ENCODE measurements at places on chromosomes 4 and X.

- no peak for DNase-seq
These were observed 224.1 kb downstream of the ARHGAP10 start for GRCh38 chr4:147955827-147956558.

DNA sequence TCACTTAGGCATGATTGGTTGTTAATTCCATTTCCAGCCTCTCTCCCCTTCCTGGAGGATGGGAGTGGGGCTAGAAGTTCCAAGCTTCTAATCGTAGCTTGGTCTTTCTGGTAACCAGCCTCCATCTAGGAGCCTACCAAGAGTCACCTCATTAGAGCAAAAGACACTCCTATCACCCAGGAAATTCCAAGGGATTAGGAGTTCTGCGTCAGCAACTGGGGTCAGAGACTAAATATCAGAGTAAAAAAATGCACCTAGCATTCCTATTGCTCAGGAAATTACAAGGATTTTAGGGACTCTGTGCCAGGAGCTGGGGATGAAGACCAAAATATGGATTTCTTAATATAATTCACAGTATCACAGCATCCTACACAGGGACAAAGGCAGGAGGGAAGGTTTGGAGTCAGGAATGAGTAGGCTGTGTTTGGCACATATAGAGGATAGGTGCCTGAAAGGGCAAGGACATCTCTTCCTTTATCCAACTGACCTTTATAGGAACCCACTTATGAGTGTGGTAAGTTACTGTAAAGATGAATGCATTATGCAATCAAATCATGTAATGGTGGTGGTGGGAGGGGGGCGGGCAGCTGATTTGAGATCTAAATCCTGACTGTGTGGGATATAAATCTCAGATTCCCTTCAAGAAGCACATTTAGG lies 30.5 kb upstream of the LIMCH1 start:
- DNase-seq, result no peak

DNA sequence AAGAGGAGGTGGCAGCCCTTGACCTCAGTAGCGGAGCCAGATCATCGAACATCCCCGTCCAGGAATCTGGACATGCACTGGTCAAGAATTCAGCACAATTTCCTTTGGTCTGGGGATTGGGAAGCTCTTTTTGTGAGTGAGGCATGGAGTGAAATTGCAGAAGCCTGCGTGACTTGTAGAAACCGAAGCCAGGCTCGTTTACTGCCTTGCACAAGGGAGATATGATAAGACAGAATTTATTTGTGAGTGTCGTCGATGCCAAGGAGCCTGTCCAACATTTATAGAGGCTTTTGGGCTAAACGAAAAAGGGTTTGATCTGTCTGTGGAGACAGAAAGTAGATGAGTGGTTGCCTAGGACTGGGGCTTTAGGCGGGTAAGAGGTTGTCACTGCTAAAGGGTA lies 50.6 kb downstream of the TBL1X start:
- no peak for DNase-seq

DNA sequence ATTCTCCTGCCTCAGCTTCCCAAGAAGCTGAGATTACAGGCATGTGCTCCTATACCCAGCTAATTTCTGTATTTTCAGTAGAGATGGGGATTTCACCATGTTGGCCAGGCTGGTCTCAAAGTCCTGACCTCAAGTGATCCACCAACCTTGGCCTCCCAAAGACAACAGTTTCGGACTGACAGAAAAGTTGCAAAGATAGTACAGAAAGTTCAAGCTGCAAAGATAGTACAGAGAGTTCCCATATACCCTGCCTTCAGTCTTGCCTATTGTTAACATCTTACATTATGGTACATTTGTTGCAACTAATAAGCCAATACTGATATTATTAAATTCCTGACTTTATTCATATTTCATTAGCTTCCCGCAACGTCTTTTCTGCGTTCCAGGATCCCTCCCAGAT lies 65.8 kb downstream of the SUPT20HL2 start:
- no peak for DNase-seq

DNA sequence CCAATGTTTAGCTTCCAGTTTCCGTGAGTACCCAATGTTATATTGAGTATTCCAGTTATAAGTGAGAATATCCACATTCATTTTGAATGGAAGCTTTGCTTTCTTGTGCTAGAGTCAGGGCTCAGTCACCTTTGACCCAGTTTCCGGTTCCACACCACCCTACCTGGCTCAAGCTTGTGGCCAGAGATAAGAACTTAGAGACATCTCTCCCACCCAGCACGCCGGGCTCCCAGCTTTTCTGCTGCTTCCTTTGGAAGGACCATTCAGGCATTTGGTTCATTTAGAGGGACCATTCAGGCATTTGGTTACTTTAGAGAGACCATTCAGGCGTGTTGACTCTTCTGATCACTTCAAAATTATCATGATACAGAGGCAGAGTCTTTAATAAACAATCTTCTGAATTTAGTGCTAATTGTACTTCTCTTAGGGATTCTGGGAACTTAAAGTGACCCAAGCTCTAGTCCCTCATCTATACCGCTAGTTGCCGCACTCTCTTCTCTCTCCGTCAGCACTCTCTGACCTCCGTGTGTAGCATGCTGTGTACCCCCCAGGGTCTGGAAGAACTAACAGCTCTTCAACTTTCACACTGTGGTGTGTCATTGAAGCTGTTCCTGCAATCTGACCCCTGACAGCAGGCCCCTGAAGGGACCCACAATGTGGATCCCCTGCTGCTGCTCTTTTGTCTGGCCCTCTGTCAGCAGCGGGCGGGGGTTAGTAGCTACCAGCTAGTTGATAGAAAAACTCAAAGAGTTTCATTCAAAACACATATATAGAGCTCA lies 943.1 kb downstream of the ARAP2 start:
- DNase-seq, result no peak

DNA sequence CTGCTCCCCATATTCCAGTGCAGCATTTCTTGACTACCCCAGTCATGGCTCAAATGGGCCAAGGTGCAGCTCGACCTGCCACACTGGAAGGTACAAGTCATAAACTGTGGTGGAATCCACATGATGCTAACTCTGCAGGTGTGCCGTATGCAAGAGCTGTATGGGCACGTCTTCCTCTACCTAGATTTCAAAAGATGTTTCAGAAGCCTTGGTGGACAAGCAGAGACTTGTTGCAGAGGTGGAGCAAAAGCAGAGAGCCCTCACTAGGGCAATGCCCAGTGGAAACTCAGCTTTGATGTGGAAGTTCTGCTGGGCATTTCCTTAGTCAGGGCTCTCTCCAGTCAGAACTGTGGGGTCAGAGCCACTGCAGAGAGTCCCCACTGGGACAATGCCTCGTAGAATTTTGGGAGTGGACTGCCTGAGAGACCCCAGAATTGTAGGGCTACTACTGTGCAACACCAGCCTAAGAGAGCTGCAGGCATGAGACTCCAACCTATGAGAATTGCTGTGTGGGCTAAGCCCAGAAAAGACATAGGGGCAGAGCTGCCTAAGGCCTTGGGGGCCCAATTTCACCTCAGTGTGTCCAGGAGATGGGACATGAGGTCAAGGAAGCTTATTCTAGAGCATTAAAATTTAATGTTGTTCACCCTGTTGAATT lies 65.7 kb downstream of the BEX3 start:
- DNase-seq, result no peak

GRCh38 chr4:1610791-1611500 lies 73.2 kb downstream of the FAM53A start:
- DNase-seq, result peak; percentile 70

DNA sequence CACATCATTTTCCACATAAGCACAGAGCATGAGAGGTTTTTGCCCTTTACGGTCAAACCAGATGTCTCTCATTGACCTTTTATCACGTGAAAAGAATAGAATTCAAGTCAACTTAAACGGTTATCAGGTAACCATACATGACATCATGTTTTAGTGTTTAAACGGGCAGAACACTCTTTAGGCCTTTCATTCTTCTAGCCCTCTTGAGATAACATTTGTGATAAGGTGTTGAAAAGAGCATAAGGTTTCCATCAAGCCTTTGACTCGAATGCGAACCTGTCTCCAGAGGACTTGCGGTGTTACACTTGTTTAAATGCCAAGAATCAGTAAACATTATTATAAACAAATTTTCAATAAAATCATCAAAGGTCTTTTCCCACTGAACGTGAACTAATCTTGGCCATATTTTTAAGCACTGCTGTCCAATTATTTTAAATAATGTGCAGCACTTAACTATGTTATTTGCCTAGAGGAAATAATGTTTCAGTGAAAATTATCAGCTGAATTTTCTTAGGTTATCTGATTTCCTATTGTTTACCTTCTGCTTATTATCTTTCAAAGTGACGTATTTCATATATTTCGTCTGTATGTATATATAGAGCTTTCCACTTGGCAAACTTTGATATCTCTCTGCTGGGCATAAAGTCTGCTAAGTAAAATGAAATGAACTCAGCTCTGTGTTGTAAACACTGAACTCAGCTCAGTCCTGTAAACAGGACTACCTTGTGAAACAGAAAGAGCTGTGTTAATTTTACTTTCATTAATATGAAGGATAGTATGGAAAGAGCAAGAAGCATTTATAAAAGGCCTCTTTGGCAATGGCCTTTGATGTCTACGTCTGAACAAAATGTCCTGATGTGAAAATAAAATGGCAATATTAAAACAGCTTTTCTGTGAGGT lies 33.3 kb downstream of the TENM3 start:
- DNase-seq, result no peak

GRCh38 chr4:10013722-10014121 lies 7.6 kb downstream of the SLC2A9 start:
- DNase-seq, result no peak

GRCh38 chr4:94253036-94253435 lies 45.4 kb downstream of the SMARCAD1 start:
- DNase-seq, result no peak

DNA sequence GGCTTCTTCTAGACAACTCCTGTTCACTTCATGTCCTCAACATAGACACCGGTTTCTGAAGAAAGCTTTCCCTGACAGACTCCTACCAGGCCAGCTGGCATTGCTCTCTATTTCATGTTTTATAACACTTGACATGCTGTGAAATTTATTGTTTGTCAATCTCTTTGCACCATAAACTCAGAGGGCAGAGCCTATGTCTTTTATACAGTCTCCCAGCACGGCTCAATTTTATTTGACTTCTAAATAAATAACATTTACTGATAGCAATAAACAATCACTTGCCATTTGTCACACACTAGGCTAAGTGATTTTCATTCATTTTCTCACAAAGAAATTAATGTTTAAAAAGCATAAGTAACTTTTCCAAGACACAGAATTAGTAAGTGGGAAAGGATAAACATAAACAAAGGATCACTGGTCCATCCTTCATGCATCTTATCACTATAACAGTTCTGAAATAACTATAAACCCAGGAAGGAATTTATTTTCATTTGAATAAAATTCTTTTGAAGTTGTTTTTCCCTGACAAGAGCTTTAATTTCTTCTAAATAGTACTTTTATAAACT lies 577.6 kb downstream of the TECRL start:
- DNase-seq, result no peak

DNA sequence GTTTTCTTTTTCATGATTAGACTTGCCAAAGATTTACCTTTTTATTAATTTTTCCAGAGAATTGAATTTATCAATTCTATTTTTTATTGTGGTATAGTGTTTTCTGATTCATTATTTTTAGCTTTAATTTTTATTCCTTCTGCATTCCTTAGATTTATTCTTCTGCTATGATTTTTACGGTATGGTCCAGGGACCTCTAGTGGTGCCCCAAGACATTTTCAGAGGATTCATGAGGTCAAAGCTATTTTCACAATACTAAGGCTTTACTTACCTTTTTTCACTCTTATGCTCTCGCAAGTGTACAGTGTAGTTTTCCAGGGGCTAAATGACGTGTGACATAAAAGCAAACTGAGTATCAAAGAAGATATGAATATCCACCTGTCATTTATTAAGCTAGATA lies 8.0 kb downstream of the RADX start:
- DNase-seq, result no peak

- DNase-seq, result no peak
These were observed 408.2 kb upstream of the PITX2 start for GRCh38 chr4:111031001-111031579.

- DNase-seq, result no peak
These were observed 176.2 kb upstream of the LNX1 start for GRCh38 chr4:53767482-53767881.

DNA sequence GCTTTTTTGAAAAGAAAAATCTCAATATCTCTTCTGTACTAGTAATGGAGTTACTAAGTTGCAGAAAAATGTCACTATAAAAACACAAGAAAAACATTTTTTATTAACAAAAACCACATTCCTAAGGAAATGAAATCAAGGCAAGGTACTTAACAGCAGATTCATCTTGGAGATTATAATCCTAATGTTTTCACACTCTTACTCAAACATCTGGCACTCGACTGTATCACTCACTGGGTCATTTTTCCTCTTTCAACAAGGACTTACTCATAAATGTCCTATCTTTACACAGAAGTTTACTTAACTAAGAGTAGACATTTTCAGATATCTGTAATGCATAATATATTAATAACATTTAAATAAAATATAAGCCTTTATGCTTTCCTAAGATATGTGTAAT lies 216.6 kb downstream of the NR3C2 start:
- DNase-seq, result no peak

- DNase-seq, result no peak
These were observed 372.9 kb upstream of the MAOA start for GRCh38 chrX:43283187-43283586.

DNA sequence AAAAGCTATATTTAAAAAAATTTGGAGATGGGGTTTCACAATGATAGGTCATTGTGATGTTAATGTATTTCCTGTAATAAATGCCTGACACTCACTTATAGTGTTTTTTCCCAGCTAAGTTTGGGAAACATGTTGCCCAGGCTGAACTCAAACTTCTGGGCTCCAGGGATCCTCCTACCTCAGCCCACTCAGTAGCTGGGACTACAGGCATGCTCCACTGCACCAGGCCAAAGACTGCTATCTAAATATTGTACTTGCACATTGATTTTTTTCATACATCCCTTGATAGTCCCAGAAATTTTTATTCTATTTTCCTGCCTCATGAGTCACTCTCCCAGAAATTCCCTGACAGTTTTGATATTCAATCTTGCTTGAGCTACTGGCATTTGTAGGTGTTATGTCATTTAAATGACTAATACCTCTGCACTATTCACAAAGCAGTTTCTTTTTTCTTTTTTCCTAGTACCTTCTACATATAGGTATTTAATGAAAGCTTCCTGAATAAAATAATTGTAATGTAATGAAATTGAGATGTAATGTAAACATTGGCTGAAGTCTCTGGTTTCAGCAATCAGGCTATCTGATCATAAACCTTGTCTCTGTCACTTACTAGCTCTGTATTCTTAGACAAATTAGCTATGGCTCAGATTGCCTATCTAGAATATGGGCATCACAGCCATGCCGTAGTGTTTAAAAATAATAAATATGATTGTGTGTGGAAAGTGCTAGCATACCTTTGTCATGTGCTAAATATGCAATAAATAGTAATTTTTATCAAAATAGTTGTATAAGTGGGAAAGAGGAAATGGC lies 1973.0 kb upstream of the AGA start:
- DNase-seq, result no peak

GRCh38 chr4:145276050-145276449 lies 95.7 kb upstream of the OTUD4 start:
- DNase-seq, result no peak

DNA sequence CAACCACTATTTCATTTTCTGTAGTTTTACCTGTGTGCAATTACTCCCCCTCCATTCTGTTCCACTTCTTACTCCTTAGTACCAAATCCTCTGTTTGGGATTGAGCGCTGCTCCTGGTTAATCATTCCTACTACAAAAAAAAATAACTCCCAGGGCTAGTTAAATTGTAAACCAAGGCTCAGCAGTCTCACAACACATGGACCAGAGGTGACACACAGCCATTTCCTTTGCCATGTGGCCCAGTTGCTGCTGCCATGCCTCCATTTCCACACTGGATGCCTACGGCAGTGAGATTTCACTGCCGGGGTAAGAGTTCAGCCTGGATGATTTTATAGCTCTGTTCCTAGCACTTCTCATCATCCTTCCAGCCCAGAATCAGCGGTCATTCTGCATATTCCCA lies 107.2 kb downstream of the AKAP4 start:
- DNase-seq, result no peak

GRCh38 chr4:3047464-3048286 lies 26.7 kb downstream of the HTT-AS start:
- peak; percentile 82 for DNase-seq
